ENCODE measurements at places on chromosomes 7 and 10.
A peak's percentile ranks its signal among the peaks of the same experiment; 100 is the strongest.

DNA sequence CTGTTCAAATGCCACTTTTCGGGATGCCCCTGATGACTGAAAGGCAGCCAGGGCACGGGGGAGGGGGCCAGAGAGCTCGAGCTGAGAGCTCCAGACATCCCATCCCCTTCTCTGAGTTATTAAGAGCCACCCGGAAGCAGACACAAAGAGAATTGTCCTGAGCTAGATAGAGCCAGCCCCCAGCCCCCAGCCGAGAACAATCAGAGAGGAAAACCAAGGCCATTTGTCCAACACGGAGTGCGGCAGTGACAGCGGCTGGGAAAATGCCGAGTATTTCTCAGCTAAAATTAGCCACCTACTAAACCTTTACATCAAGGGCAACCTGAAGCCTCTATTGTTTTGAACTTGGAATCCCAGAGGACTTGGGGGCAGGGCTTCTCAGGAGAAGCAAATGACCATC lies 51.0 kb downstream of the UNC5B start:
- DNase-seq: no peak

DNA sequence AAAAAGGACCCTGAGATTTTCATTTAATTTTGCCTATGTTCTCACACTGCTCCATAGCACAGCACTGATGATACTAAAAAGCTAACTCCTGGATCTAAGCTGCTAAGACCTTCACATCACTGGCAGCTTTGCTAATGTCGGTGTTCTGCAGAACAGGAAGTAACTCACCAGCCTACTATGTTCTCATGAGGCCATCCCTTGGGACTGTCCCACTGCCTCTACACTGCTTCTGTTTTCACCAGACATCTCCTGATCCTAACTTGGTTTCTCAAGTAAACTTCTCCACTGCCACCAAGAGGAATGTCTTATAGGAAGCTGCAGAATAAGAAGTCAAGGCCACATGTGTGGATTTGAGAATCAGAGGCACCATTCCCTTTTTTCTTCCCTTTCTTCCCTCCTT lies 15.1 kb downstream of the HTR7 start:
- no peak for DNase-seq

DNA sequence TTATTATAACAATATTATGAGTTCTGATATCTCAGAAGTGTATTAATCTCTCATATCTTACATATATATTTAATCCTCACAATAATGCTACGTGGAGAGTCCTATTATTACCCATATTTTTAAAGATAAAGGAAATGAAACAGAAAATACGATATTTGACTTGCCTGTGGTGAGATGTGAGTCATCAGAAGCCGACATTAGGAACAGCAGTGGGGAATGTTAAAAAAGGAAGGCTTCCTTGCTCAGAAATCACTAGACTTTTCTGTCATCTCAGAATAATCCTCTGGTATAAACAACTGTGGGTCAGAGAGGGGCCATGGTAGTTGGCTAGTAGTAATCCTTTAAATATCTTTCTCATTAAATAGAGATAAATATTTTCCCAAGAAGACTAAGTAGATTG lies 402.3 kb upstream of the PCDH15 start:
- no peak for DNase-seq

DNA sequence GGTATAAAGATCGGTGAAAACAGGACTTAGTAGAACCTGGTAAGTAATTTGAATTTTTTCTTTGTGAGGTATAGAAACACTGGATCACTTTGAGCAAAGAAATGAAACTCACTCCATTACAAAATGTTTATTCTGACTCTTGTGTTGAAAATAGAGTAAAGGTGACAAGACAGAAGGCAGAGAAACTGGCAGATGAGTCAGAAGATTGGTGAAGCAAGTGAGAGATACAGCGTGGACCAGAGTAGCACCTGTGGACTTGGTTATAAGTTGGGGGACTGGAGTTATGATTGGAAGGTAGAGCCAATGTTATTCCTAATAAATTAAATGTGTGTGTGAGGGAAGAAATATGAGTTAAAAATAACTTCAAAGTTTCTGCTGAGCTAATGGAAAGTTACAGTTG lies 620.9 kb downstream of the ZWINT start:
- DNase-seq: no peak

GRCh38 chr10:17222329-17222728 lies 5.7 kb upstream of the VIM start:
- no peak for DNase-seq

DNA sequence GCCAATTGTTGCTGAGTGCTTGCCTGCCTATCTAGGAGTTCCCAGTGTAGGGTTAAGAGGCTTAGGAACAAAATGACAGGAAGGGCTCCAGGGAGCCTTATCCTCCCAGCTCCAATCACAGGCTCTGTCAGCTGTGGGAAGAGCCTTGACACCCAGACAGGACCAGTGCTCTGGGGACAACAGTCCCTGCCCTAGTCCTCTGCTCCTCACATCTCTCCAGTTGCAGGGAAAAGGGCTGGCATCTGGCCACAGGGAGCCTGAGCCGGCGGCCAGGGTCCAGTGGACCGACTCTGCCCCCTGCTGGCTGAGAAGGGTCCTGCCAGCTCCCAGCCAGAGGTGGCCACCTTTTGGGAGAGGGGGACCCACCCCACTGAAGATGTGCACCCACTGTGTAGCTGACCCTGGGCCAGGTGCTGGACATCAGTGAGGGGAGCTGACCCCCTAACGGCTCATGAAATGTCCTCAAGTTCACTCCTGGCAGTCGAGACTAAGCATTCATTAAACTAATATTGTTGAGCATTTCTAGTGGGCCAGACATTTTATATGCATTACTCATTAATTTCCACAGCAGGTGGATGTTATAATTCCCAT lies 17.6 kb downstream of the DNAJB12 start:
- no peak for DNase-seq

DNA sequence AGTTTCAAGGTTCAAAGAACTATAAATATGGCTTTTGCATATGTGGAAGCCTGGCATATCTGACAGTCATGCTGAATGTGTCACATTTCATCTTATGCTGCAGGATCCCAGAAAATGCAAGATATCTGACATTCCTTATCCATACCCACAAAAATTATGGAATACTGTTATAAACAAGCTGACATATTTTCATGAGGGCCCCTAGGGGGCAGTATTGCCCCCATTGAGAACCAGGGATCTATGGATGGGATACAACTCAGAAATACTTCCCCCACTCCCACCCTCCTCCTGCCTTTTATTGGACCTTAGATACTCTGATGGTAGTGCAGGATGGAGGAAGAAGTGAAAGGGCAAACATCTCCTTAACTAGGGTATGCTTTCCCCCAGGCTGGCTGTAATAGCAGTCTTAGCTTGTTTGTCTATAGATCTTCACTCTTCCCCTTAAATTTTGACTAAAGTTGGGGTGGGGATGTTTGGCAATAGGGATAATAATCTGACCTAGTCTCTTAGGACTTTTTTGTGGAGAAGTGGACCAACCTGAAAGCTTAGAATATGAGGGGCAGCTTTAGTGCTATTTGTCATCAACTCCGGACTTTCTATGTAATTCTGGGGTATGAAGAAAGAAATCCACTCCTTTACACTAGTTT lies 3.5 kb upstream of the GNGT1 start:
- DNase-seq: no peak

GRCh38 chr10:86586516-86586915 lies 64.9 kb upstream of the WAPL start:
- DNase-seq: no peak

DNA sequence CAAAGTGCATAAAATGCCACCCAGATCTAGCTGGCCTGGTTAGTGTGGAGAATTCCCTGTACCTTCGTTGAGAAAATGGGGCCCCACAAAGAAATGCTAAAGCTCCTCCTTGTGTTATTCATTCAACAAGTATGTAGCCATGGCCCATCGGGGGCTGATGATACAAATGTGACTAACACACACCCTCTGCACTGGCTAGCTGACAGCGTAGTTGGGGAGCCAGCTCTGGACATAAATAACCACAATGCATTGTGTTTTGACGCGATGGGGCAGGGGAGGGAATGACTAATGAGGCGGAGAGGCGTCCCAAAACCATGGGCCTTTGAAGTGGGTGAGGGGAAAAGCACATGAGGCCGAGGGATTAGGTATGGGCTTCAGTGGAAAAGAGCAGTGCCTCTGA lies 28.2 kb upstream of the ASL start:
- DNase-seq: no peak

- no peak for DNase-seq
These were observed 185.9 kb upstream of the ASAH2 start for GRCh38 chr10:50437248-50437647.

GRCh38 chr7:155959894-155960293 lies 147.6 kb upstream of the SHH start:
- no peak for DNase-seq

DNA sequence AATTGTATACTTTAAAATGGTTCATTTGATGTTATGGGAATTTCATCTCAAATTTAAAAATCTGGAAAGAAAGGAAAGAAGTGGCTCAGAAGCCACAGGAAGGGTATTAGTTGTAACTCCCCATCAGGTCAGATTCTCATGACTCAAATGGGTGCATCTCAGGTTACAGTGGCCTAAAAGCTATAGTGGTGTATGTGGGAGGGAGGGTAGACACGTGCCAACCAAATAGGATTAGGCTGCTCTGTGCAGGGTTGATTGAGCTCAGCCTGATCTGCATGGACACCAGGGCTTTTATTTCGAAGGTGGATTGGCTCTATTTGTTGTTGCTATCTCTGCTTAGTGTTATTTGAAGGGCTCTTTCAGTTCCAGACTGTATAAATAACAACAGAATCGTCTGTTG lies 121.5 kb upstream of the PRR15 start:
- no peak for DNase-seq

DNA sequence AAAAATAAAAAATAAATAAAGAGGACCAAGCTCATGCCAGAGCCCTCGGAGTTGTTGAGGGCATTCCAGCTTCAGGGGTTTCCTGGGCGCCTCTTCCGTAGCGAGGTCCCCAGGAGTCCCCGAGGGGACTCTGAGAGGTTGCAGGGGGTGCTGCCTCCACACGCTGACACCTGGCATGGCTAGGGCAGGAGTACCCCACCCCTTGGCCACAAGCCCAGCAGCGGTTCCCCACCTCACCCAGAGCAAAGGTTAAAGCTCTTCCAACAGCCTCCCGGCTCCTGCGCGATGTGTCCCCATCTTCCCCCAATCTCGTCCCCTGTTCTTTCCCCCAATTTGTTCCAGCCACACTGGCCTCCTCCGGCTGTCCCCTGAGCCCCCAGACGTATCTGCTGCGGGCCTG lies 4.5 kb downstream of the AMZ1 start:
- no peak for DNase-seq

GRCh38 chr7:151080522-151081169 lies at the start of gene FASTK:
FASTK (minus strand) TSS chr7:151080809; CDS start chr7:151080766, 43 bp downstream.
- no peak for DNase-seq

GRCh38 chr10:122466951-122467381 lies 5.6 kb downstream of the HTRA1 start:
- DNase-seq: peak; percentile 69

DNA sequence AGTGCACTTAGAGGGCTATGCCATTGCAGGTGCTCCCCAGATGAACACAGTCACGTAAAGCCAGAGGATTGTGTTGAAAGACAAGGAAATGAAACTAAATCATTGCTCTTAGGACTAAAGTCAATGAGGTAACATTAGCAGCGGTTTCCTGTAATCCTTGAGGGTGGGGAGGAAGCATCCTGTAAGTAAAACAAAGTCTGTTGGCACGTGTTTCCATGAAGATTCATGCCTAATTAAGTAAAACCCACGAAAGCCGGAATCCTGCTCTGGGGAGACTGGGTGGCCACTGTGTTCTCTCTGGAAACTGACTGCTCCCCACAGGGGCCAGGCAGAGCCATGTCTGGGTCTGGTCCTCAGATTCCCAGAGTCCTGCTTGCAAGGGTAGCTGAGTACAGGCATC lies 18.3 kb downstream of the STEAP1B start:
- DNase-seq: no peak

DNA sequence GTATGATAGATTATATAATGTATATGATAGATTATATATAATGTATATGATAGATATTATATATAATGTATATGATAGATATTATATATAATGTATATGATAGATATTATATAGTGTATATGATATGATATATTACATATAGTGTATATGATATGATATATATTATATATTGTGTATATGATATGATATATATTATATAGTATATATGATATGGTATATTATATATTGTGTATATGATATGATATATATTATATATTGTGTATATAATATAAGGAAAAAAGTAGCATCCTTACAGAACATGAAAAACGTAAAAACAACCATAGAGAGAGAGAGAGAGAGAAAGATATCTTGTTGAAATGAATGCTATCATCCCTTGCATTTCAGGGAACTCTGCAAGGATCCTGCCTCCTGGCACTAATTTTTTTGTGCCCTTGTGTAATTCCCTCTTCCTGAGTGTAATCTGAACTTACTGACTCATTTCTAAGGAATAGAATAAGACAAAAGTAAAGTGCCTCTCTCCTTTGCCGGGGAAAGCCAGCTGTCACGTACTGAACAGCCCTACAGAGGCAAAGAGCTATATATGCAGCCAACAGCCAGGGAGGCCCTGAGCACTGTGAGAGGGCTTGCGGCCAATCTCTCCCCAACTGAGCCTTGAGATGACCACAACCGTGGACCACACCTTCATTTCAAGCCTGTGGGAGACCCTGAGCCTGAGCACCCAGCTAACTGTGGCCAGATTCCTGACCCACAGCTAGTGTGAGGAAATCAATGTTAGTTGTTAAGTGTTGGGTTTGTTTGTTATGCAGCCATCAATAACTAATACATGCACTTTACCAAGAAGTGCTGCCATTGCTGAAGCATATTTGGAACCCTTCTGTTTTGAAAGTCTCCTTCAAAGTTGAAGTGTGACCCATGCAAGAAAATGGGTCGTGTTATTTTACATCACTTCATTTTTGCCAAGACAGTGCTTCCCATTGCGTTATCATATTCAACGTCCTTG lies 61.1 kb upstream of the EZH2 start:
- peak; percentile 34 for DNase-seq

DNA sequence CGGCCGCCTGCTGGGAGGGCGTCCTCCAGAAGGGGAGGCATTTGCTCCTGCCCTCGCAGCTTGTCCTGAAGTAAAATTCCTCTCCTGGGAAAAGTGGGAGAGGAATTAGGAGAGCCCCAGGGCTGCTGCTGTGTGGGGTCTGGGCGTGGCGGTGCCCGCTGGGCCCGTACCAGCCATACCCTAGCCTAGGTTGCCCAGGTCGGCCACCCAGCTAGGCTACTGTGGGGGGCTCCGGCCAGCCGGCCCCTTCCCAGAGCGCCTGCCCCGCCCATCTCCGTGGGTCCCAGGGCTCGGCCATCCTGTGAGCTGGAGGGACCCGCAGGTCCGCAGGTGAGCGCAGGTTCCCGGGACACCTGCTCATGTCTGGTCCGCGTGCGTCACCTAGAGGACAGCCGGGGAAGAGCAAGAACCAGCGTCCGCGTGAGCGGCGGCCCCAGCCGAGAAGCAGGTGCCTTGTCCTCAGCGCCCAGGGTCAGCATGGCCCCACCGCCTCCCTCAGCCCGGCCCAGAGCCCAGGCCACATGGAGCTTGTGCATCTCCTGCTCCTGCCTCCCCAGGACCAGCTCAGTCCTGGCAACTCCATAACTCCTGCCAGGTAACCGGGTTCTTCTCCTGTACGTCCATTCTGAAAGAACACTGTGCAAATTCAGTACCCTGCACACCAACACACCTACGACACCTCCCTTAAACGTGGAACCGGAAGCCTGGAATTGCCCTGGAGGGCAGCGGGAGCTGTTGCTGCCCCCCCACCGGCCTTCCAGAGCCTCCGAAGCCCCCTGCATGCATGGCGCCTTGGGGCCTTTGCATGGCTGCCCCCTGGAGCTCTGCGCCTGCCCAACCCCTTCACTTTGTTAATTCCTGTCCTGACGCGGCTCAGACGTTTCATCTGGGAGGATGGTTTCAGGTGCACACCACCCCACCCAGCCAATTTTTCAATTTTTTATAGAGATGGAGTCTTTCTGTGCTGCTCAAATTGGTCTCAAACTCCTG lies 22.8 kb upstream of the FOXL3 start:
- peak; percentile 86 for DNase-seq
